ENCODE measurements at places on chromosomes 7 and 10.

DNA sequence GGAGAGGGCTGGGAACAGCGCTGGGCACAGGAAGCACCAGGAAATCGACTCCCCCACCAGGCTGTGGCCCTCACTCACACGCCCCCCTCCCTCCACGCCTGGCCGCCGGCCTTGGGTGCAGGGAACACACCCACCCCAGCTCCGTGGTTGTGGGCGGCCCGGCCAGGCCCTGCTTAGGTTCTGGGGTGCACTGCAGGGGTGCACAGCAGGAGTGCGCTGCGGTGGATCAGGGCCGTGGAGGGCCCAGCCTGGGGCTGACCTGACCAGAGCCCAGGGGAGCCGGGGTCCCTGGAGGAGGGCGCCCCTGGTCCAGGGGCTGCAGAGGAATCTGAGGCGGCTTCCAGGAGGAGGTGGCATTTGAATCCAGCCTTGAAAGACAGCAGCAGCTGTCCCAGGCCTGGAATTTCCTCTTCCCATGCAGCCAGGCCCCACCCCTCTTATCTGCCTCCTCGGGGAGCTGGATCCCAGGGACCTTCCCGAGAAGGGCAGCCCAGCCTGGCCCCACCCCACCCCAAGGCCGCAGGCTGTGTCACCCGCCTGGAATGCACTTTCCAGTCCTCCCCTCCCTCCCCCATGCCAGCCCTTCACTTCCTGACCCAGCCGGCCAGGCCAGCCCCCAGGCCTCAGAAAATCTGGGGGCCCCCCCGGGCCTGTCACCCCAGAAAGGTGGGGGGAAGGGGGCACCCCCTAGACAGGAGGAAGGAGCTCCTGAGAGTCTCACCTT lies 18.4 kb upstream of the PDGFA start:
- no peak for DNase-seq

GRCh38 chr7:141265668-141266067 lies 191.8 kb downstream of the TMEM178B start:
- DNase-seq = no peak

GRCh38 chr7:79319369-79319768 lies 134.1 kb downstream of the MAGI2 start:
- no peak for DNase-seq

DNA sequence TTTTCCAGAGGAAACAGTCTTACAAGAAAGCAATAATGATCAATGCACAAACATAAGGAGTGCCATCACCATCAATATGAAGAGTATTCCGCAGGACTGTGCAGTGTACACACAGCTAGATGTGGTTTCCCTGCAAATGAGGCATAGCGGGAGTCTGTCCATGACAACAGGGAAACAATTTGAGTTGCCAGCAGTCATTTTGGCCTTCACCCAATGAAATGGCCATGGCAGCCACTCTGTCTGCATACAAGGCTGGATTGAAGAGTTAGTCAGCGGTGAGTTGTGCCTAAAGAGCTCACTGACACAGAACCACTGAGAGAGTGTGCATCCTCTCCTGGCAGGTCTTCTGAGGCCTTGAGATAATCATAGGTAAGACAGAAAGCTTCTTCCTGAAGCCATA lies 303.3 kb downstream of the IPMK start:
- DNase-seq = no peak

DNA sequence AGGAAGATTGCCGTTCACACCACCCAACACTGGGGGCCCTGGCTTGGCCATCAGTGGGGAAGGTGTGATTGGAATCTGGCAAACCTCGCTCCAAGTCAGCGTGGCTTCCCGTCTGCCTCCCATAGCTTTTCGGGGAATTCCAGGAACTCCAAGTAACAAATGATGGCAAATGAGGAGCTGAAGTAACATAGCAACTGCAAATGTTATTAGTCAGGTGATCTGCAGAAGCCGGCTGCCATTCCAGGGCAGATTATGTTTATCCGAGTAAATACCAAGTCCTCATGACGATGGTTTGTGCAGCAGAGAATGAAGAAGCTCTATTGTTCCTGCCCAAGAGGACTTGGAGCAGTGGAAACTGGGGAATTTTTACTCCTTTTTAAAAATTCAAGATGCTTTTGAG lies 270.5 kb upstream of the PODXL start:
- DNase-seq = no peak

GRCh38 chr7:144113651-144114050 lies 4.3 kb downstream of the OR2A2 start:
- no peak for DNase-seq

DNA sequence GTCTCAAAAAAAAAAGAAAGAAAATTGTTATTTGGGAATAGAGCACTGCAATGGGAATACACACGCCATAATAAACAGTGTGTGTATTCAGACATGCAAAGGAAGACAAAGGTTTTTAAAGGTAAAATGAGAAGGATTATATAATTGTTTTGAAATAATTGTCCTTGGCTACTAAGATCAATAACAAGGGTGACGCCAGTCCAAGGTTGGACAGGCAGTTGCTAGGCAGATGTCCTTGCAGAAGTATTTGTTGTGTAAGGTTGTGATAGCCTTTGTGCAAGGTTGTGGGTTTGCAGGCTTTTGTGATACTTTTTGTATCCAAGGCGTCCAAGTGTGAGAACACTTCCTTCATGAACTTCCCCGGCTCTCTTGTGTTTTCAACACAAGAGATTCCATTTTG lies 72.3 kb upstream of the PRLHR start:
- no peak for DNase-seq

GRCh38 chr10:75887992-75888680 lies 456.7 kb downstream of the LRMDA start:
- no peak for DNase-seq

DNA sequence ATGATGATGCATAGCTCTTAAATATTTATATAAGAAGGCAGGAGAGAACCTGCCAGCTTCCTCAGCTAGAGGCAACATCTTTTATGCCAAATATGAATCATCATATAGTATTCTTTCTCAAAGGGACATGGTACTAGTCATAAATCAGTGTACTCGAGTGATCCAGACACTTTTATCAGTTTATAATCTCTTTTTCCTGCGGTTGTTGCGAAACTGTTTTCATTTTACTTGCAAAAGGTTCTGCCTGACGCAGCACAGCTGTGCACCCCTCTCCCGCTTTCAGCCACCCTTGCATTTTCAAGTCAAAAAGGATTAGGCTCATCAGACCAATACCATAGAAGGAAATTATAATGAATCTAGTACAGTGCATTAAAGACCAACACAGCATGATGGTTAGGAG lies 332.3 kb upstream of the PRKCQ start:
- DNase-seq = no peak

DNA sequence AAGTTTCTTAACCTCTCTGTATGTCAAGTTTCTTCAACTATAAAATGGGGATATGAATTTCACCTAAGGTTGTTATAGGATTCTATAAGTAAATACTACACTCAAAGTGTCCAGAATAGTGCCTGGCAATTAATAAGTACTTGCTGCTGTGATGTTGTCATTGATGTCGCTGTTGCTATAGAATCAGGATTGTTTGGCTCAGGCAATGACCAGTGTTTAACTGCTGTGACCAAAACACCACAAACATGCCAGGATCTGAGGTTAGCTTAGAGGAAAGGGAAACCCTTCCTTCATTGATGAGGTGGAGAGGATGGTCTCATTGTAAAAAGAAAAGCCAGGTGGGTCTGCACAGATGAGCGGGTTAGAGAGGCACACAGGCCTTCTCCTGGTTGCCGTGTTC lies 223.1 kb upstream of the INHBA start:
- DNase-seq = no peak

- DNase-seq = no peak
These were observed 188.8 kb upstream of the SVIL start for GRCh38 chr10:29823553-29824080.
